ENCODE measurements at places on chromosomes 2 and 18. TPM values are rescaled to one million over a fixed set of nuclear protein-coding genes. Genes with fewer than 3 reads are reported as not detected.
A peak's percentile ranks its signal among the peaks of the same experiment; 100 is the strongest.

DNA sequence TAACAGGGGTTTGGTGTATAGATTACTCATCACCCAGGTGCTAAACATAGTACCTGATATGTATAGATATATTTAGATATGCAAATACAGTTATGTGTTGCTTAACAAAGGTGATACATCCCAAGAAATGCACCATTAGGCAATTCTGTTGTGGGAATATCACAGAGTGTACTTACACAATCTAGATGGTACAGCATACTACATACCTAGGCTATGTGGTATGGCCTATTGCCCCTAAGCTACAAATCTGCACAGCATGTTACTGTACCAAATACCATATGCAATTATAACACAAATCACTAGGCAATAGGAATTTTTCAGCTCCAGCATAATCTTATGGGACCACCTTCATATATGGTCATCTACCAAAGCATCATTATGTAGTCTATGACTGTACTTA, 43.5 kb upstream of the NPAS2 start:
- no peak for DNase-seq
- peaks cover 13% of the 10 kb centered on the region for H3K27me3 ChIP-seq
- no peaks in the 10 kb centered on the region for H3K36me3 ChIP-seq
- H3K4me3 ChIP-seq: no peak overlapping the region
- no peak overlapping the region for H3K27ac ChIP-seq
- H3K4me1 ChIP-seq: no peaks in the 10 kb centered on the region

DNA sequence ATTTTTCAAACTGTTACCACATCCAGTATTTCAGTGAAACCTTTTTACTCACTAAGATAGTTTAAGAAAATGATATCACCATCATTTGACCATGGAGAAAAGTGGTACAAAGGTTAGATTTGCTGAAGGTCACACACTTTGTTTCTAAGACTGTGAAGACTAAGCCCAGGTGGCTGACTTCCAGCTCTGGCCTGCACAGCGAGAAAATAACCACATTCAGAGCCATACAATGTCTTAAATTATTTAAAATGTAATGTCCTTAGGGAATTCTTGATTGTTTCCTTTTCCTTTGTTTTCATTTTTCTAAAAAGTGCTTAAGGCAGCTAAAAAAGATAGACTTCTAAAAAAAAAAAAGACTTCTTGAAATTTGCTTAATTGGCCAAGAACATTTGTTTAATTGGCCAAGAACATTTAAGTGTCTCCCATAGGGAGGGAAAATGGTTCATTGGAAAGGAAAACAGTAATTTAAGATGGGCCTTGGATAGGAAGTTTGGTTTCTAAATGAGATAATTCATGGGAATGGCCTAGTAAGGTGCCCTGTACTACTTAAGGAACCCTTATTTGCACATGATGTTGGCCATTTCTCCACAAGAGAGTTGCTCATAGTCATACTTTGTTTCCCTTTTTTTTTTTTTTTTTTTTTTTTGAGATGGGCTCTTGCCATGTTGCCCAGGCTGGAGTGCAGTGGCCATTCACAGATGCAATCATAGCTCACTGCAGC, 45.2 kb downstream of the CYP1B1 start:
- H3K4me1 ChIP-seq: no peaks in the 10 kb centered on the region
- no peaks in the 10 kb centered on the region for H3K36me3 ChIP-seq
- DNase-seq: no peak

- DNase-seq: no peak
- no peaks in the 10 kb centered on the region for H3K36me3 ChIP-seq
- H3K27me3 ChIP-seq: peaks cover 19% of the 10 kb centered on the region
- H3K4me3 ChIP-seq: no peak overlapping the region
- H3K27ac ChIP-seq: no peak overlapping the region
These were observed 148.8 kb downstream of the VAPA start for GRCh38 chr18:10062302-10063300.

GRCh38 chr2:237452861-237453260, 34.2 kb upstream of the MLPH start:
- H3K27me3 ChIP-seq: peaks cover 8% of the 10 kb centered on the region
- DNase-seq: no peak
- no peaks in the 10 kb centered on the region for H3K4me1 ChIP-seq
- H3K36me3 ChIP-seq: no peaks in the 10 kb centered on the region
- H3K27ac ChIP-seq: no peak overlapping the region
- no peak overlapping the region for H3K4me3 ChIP-seq

DNA sequence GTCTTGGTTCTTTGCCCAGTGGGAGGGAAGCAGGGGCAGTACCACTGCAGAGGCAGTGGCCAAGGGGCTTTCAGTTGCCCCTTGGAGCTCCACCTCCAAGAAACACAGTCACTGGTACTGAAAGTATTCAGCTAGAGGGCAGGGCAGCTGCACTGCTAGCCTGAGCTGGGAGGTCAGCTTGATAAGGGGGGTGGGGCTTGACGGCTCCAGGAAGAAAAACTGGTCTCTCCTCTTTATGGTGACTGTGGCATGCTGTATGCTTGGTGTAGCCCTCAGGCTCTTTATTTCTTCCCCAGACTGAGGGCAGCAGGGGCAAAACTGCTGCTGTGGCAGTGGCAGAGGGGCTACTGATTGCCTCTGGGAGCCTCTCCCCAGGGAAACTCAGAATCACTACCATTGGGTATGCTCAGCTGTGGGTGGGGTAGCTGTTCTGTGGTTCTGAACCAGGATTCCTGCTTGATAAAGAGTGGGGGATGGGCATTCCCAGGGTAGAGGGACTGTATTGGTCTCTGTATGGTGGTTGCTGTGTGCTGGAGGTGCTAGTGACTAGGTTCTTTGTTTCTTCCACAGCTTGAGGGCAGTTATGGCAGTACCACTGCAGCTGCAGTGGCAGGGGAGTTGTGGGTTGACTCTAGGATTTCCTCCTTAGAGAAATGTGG, 134.6 kb upstream of the SCN7A start:
- H3K36me3 ChIP-seq: no peaks in the 10 kb centered on the region
- no peak for DNase-seq
- no peak overlapping the region for H3K27ac ChIP-seq
- H3K4me3 ChIP-seq: no peak overlapping the region
- no peaks in the 10 kb centered on the region for H3K4me1 ChIP-seq

DNA sequence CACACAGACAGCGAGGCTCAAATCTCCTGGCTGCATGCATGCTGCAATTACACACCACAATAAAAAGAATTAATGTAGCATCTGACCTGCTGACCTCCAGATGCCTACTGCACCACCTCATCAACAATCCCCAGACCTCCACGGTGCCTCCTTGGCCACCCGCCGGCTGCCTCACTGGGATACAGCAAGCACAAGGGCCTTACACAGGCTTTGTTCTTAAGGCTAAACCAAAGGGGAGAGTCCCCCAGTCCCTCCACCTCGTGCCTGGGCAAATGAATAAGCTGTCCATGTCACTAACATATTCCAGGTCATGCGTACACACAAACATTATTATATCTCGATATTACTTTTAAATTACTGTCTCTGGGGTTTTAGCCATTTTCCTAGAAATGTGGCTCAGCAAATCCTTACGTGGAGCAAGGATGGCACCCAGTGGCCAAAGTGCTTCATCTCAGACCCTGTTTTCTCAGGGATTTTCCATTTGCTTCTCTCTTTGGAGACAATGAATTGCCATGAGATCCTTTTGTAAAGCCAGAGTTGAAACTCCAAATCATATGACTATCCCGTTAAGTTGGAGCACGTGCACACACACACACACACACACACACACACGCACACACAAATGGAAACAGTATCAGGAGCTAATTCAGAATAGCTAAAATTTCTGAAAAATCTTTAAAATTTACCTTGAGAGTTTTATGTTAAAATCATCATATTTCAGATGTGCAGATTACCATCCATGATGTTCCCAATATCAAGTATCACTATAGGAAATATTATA, 313.8 kb downstream of the PDE11A start:
- peaks cover 20% of the 10 kb centered on the region for H3K27me3 ChIP-seq
- DNase-seq: no peak
- no peak overlapping the region for H3K4me3 ChIP-seq
- no peaks in the 10 kb centered on the region for H3K36me3 ChIP-seq

DNA sequence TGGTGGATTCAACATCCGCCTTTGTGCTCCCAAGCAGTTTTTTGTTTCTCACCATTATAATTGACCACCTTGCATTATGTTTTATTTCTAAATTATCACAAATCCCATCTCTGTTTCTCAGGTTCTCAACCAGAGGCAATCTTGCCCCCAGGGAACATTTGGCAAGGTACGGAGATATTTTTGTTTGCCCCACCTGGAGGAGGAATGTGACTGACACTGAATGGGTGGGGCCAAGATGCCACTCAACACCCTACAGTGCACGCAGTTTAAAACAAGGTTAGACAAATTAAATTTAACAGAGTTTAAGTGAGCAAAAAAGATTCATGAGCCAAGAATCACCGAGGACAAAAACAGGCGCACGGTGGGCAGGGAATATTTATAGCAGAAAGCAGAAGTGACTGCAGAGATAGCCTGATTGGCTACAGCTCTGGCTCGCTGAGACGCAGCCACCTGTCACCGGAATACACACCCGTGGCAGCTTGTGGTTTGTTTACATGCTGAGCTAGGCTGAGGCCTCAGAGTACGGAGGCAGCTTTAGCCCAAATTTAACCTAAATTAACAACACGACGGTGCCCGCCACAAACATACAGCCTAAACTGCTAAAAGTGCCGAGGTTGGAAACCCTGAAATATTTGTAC, 150.0 kb upstream of the ALKAL2 start:
- peak overlapping the region; percentile 68 for H3K27ac ChIP-seq
- no peaks in the 10 kb centered on the region for H3K27me3 ChIP-seq
- H3K4me1 ChIP-seq: peaks cover 45% of the 10 kb centered on the region
- no peak for DNase-seq

- no peak overlapping the region for H3K27ac ChIP-seq
- H3K4me3 ChIP-seq: no peak overlapping the region
- H3K36me3 ChIP-seq: no peaks in the 10 kb centered on the region
- H3K4me1 ChIP-seq: no peaks in the 10 kb centered on the region
These were observed 525.4 kb downstream of the KCNJ3 start for GRCh38 chr2:155223781-155224406.

GRCh38 chr2:107393516-107393915, 433.2 kb upstream of the RGPD4 start:
- H3K4me3 ChIP-seq: no peak overlapping the region
- H3K27ac ChIP-seq: no peak overlapping the region
- no peaks in the 10 kb centered on the region for H3K36me3 ChIP-seq
- H3K27me3 ChIP-seq: no peaks in the 10 kb centered on the region
- no peaks in the 10 kb centered on the region for H3K4me1 ChIP-seq
- no peak for DNase-seq

GRCh38 chr2:134954065-134954464, 35.4 kb downstream of the CCNT2 start:
- peaks cover 17% of the 10 kb centered on the region for H3K4me1 ChIP-seq
- H3K36me3 ChIP-seq: peaks cover 21% of the 10 kb centered on the region
- no peak overlapping the region for H3K27ac ChIP-seq
- DNase-seq: no peak

GRCh38 chr2:191316246-191316994, 71.2 kb downstream of the MYO1B start:
- H3K27ac ChIP-seq: no peak overlapping the region
- peaks cover 26% of the 10 kb centered on the region for H3K27me3 ChIP-seq
- no peak overlapping the region for H3K4me3 ChIP-seq
- no peaks in the 10 kb centered on the region for H3K36me3 ChIP-seq
- DNase-seq: no peak

- H3K4me3 ChIP-seq: no peak overlapping the region
- no peaks in the 10 kb centered on the region for H3K4me1 ChIP-seq
- no peak for DNase-seq
These were observed 186.7 kb upstream of the RBMS1 start for GRCh38 chr2:160680294-160680693.

GRCh38 chr2:72425996-72426395, 278.3 kb upstream of the CYP26B1 start:
- peaks cover 2% of the 10 kb centered on the region for H3K4me1 ChIP-seq
- no peaks in the 10 kb centered on the region for H3K36me3 ChIP-seq
- H3K27me3 ChIP-seq: no peaks in the 10 kb centered on the region
- H3K4me3 ChIP-seq: no peak overlapping the region
- DNase-seq: no peak

DNA sequence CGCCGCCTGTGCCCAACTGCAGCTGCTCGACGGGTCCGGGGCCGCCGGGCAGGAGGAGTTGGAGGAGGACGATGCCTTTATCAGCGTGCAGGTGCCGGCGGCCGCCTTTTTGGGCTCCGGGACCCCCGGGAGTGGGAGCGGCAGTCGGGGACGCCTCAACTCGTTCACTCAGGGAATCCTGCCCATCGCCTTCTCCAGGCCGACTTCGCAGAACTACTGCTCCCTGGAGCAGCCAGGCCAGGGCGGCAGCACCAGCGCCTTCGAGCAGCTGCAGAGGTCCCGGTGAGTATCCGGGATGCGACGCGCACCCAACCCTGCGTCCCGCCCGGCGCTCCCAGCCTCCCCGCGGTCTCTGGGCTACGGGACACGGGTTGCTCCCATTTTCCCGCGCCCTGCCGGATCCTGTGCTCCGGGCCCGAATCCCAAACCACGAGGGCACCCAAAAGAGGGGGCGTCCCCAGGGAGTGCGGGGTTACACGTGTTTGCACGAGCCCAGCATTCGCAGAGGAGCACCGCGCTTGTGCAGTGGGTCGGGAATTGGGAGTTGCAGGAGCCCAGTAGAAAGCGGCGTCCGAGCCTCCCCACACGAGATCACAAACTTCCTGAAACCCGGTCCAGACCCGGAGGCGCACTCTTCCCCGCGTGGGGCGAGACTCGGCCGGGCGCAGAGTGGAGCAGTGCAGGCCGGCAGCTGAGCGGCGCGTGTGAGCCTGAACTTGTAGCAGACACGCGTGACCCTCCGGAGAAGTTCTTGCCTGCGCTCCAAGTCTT, 1.2 kb downstream of the CABLES1 start:
- no peak overlapping the region for H3K27ac ChIP-seq
- peaks cover 22% of the 10 kb centered on the region for H3K4me1 ChIP-seq
- no peak for DNase-seq
- no peaks in the 10 kb centered on the region for H3K36me3 ChIP-seq
- peak overlapping the region; percentile 35 for H3K4me3 ChIP-seq

DNA sequence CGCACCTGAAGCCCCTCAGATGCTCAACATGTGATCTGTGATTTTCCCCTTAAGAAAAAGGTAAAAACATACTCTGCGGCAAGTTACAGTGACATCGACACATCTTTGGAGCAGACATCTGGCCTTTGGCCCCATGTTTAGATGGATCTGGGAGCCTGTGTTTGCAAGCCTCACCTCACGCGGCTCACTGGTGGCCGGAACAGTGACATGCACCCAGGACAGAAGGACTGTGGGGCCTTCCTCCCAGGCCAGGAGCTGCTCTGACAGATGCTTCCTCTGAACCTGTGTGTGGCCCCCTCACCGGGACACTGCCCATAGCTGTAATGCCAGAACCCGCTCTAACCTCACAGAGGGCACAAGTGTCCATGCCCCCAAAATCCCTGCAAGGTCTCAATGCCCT, 13.1 kb downstream of the PASK start:
- DNase-seq: no peak
- no peak overlapping the region for H3K4me3 ChIP-seq
- H3K36me3 ChIP-seq: no peaks in the 10 kb centered on the region

- no peak for DNase-seq
- no peaks in the 10 kb centered on the region for H3K27me3 ChIP-seq
- H3K4me3 ChIP-seq: no peak overlapping the region
- no peak overlapping the region for H3K27ac ChIP-seq
- peaks cover 9% of the 10 kb centered on the region for H3K36me3 ChIP-seq
These were observed 464.2 kb upstream of the PIK3C3 start for GRCh38 chr18:41490861-41491260.

The CAVIN2 gene
- total RNA-seq: not detected

The FKBP1B gene
- 2.4 TPM for total RNA-seq

The CPLX4 gene
- total RNA-seq: not detected

The CPO gene
- not detected for total RNA-seq

The BMP10 gene
- total RNA-seq: not detected

The LIMS1 gene
- total RNA-seq: 44.7 TPM

The INPP1 gene
- 19.4 TPM for total RNA-seq
